ENCODE measurements at places on chromosomes 2 and 18.

- DNase-seq, result no peak
These were observed 44.5 kb upstream of the SP3 start for GRCh38 chr2:174009488-174010223.

- peak; percentile 7 for DNase-seq
These were observed 186.4 kb upstream of the FAM98A start for GRCh38 chr2:33785201-33786106.

DNA sequence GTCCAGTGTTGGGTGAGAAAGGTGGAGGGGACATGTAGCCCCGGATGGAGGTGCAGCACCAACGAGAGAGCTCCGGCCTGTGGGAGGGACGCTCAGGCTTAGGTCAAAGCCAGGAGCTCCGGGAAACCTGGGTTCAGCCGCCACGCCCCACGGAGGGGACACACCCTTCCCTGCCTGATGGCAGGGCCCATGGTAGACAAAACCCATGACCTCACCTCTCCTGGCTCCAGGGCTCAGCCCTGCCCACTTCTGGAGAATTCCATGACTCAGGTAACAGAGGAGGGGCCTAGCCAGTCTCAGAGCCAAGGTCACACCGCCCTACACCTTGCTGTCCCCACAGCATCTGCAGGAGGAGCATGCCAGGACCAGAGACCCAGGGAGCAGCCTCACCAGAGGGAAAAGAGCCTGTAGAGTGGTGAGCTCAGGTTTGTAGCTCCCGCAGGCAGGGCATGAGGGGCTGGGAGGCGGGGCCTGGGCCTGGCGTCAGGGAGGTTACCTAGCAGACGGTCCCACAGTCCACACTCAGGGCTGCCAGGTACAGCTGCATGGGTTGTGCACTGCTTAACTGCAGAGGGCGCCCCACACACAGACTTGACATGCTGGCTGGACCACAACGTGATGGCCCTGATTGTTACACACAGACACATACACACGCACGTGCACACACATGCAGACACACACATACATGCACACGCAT lies 70.8 kb upstream of the SMAD7 start:
- DNase-seq, result peak; percentile 56

DNA sequence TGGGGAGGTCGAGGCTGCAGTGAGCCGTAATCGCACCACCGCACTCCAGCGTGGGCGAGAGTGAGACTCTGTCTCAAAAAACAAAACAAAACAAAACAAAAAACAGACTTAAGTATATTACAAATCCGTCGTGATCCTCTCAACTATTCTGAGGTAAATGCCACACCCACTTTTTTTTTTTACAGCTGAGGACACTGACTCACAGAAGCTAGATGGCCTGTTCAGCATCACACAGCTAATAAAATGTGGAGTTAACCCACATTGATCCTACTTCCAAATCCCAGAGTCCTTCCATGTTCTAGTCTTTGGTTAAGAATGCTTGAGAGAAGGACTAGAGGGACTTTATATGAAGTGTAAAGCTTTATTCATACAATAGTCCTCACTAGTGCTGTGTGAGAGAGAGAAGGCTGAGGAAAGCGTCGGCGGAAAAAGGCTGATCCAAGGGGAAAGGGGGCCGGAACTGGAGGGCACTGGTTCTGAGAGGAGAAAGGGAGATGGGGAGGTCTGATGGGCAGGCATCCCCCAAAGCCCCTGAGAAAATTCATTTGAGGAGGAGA lies 627 bp downstream of the RNF25 start:
- DNase-seq, result no peak

- DNase-seq, result no peak
These were observed 99.4 kb downstream of the CBLN2 start for GRCh38 chr18:72444798-72445155.

- no peak for DNase-seq
These were observed 448.5 kb downstream of the ZEB2 start for GRCh38 chr2:144071461-144071860.

DNA sequence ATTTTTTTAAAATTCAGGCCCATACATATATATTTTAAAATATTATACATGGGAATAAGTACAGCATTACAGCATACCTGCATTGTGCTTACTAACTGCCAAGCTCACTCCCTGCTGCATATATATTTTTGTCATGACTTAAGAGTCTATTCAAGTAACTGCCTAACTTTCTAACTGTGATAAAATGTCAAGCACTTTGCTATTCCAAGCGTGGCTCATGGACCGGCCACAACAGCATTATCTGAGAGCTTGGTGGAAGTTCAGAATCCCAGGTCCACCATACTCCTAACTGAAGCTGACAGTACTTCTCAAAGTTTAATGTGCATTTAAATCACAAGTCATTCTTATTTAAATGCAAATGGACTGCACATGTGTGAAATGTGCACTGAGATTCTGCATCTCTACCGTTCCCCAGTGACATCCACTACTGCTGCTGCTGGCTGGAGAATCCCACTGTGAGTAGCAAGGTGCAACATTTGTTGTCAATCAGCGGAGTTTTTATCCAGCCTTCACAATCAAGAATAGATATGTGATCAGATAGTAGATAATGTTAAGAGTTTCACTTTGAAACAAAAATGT lies 79.1 kb downstream of the DYM start:
- DNase-seq, result no peak

GRCh38 chr18:58255701-58256311 lies 211.8 kb downstream of the NEDD4L start:
- DNase-seq, result no peak

GRCh38 chr2:31996571-31997150 lies 14.1 kb downstream of the MEMO1 start:
- DNase-seq, result no peak

DNA sequence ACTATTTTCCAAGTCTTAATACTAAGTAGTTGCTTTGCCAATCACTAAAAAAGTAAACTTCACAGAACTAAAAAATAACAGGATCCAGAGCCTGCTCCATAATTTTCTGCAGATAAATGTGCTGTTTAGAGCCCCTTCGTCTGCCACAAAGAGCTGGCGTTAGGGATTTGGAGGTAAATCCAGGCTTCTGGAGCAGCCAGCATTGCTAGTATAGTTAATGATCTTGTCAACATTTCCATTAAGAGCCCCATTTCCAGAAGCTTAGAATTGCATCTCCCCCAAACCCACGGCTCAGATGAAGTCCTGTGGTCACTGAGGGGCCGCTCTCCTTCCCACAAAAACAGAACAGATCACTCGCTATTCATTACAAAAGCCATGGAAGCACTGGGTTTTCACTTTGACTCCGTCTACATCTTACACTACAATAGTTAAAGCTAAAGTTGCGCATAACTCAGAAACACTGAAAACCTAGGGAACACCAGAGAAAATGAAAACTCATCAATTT lies 41.9 kb downstream of the ZNF516 start:
- DNase-seq, result no peak

DNA sequence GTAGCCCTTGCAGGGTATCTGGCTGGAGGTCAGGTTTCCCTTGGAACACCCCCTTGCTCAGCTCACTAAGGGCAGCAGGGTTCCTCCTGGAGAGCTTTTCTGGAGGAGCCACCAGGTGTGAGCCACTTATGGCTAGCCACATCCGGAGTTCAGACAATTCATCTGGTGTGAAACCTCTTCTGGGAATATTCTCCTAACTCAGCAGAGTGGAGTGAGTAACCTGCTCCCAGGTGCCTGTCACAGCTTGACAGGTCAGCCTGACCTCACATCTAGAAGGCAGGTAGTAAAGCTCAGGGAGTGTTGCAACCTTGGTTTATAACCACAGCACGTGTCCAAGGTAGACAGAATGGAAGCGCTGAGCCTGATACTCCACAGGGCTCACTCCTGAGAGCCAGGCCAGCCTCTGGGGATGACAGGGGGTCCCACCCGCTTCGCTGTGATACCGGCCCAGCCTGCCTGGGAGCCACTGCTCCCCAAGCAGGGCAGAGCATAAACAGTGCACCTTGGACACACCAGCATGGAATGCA lies 62.6 kb upstream of the TGFA start:
- DNase-seq, result no peak

DNA sequence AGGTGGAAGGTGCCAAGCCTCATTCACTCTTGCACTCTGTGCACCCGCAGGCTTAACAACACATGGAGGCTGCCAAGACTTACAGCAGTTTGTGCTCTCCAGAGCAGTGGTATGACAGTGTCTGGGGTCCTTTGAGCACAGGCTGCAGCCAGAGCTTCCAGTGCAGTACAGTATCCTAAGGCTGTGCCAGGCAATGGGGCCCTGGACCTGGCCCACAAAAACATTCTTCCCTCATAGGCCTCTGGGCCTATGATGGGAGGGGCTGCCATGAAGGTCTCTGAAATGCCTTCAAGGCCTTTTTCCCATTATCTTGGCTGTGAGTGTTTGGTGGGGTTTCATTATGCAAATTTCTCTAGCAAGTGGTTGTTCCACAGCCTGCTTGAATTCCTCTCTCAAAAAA lies 74.8 kb downstream of the MAP2 start:
- DNase-seq, result no peak

GRCh38 chr2:1611886-1612285 lies 132.4 kb downstream of the PXDN start:
- DNase-seq, result no peak

GRCh38 chr18:55781481-55781957 lies 193.5 kb upstream of the TCF4 start:
- no peak for DNase-seq

DNA sequence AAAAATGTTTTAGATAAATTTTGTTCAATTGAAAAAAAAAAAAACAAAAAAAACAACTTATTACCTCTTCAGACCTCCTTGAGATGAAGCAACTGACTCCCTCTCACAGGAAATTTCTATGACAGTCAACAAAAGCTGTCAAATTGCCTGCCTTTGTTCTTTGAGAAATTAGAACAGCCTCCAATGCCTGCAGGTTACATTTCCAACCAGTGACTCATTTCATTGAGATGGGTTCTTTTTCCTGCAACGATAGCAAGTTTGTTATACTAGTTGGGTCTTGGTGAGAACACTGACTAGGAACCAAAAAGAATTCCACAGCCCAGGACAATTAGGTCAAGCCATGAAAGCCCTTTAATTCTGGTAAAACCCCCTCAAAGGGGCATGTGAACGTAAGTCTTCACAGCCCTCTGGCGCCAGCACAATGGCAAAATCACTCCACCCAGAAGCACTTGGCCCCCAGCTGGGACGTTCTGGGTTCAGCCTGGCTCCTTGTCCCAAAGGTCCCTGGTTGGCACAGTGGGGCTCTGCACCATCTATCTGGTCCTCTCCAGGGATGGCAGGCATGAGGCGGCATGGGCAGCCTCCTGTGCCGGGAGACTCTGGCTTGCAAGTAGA lies 87.0 kb downstream of the SPP2 start:
- DNase-seq, result no peak

DNA sequence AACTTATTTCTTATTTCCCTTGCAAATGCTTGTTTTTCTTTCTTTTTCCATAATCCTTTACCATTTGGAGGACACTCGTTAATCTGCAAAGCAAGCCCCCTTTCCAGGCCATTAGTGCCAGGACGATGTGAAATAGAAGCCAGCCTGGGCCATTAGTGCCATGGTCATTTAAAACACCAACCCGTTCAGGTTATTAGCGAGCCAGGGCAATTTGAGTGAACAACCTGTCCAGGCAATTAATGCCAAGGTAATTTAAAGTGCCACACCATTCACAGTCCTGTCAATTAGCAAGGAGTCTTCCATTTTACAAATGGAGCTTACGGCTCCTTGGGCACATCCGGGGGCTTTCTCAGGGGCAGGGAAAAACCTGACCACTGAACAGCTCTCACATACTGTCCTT lies 370.6 kb downstream of the HRH4 start:
- DNase-seq, result no peak

DNA sequence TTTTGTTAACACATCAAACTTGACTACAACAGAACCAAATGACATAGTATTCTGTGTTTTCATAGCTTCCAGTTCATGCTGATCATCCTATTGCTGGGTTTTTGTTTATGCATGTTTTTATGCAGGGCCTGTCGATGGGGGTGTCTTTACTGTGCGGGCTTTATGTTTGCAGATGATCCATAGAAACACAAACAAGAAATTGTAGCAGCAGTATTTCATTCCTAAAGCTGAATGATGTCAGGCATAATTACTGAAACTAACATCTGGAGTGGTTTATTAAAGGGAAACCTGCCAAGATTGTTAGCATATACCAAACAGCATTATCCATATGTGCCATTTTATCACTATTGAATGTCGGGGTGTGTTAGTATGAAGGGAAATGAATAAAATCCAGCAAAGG lies 129.7 kb downstream of the PTPRM start:
- no peak for DNase-seq

- DNase-seq, result no peak
These were observed 34.7 kb downstream of the RBKS start for GRCh38 chr2:27855476-27855875.

DNA sequence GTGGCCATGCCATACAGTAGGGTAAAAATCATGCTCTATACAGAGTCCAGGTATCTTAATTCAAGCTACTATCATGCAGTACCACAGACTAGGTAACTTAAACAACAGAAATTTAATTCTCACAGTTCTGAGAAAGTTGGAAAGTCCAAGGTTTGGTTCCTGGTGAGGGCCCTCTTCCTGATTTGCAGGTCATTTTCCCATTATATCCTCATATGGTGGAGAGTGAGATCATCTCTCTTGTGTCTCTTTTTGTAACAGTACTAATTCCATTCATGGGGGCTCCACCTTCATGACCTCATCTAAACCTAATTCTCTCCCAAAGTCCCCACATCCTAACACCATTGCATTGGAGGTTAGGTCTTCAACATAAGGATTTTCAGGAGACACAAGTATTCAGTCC lies 335.0 kb upstream of the ACVR2A start:
- DNase-seq, result no peak

DNA sequence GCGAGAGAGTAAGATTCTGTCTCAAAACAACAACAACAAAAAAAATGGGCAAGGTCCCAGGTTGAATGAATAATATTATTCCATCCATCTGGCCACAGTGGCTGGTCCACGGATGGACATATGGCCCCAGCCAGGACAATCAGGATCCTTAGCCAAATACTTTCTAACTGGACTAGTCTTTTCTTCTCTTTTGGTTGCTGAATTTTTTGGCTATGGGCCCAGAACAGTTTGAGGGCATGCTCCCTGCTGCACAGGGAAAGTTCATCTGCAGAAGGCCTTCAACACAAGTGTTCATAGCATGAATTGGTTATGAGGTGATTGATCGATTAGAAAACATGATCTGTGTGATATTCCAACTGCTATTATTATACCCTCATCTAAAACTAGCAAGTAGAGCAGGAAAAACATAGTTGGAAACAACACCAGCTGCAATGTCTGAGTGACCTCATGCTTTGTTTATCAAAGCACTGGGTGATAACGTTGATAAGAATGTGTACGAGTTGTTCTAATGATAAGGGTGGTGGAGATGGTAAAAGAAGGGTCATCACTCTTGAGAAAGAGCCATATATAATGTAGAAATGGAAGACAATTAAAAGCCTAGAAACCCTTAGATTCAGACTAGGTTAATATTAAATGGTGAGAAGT lies 47.8 kb upstream of the RNF103 start:
- DNase-seq, result no peak

All from GM19239 (cell line).